ENCODE measurements at places on chromosomes 4 and X.

GRCh38 chr4:35520059-35520458, 724.3 kb downstream of the ARAP2 start:
- DNase-seq = peak; percentile 49

DNA sequence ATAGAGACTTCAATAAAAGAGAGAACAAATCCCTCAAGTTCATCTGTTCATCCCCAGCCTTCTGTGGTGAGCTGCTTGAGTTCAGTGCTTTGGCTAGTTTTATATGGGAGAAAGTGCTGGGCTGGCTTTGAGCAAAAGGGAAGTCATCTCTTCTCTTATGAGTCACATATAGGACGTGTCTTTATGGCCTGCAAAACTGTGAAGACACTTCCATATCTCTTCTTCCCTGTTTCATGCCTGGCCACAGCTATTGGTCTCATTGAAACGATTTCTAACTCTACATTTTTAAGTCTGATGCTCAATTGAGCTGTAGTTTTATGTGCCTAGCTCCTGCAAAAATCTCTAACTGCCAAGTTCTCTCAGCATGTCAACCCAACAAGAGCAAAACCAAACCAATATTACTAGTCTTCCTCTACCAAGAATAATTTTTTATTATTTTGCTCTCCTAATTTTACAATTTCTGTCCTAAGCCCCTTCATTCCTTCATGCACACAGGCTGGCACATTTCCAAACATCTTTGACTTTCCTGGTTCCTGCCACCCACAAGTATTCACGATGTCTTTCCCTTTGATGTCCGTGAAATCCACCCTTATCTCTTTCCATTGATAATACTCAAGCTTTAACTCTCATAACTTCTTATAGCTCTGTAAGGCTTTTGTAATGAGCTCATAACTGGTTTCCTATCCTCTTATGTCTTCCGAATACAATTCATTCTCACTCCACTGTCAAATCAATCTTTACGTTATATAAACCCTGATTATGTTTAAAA, 165.3 kb downstream of the BTC start:
- DNase-seq = no peak

DNA sequence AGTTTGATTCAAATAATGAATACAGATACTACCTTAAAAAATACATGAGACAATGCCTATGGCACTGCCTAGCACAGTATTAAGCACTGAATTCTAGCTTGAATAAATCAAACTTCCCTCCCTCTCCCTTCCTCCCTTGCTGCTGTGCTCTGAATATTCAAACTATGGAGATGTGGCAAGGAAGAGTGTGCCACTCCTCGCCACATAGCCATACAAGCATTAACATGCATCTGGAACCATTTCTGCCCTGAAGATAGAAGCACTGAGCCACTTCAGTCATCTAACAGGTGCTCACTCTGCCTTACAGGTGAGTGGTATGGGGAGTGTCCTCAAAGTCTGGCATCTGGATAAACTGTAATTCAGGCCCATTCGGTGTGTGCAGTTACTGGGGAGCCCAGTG, 276.9 kb downstream of the ARHGAP24 start:
- no peak for DNase-seq

DNA sequence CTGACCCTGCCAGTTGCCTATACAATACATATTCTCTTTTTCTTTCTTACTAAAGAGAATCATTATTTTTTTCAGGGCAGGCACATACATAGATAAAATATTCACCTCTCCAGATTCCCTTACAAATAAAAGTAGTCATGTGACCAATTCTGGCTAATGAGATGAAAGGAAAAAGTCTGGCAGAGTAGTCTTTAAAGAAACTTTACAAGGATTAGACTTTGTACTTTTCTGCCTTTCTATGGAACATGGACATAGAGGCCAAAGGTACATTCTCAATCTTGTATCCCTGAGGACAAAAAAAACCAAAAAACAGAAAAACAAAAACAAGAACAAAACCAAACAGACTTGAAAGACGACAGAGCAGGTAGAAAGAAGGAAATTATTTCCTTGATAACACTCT, 75.6 kb downstream of the DCK start:
- no peak for DNase-seq

- no peak for DNase-seq
Measured at GRCh38 chr4:183074288-183074990, 24.6 kb upstream of the WWC2 start.

- DNase-seq = no peak
Measured at GRCh38 chr4:158787709-158788475, 19.1 kb downstream of the FNIP2 start.

GRCh38 chr4:112633477-112634235, 3.1 kb downstream of the ZGRF1 start:
- DNase-seq = peak; percentile 3

GRCh38 chrX:69323786-69324720, 158.8 kb upstream of the PJA1 start:
- DNase-seq = no peak

DNA sequence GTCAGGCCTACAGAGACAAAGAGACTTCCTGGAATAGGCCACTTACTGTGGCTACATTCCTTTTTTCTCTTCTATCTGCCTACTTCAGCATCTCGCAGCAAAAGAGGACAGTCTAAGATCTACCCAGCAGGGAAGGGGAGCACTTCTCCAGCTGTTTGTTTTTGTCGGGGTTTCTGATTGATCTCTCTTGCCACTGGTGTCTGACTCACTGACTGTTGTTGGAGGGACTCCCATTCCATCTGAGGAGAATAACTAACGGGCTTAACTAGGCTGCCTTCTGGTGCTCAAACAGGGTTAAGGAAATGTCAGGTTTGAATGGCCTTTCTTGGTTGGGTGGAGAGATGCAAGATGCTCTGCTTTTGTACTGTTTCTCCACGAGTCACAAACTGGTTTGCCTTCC, 100.2 kb upstream of the TMEM164 start:
- no peak for DNase-seq

DNA sequence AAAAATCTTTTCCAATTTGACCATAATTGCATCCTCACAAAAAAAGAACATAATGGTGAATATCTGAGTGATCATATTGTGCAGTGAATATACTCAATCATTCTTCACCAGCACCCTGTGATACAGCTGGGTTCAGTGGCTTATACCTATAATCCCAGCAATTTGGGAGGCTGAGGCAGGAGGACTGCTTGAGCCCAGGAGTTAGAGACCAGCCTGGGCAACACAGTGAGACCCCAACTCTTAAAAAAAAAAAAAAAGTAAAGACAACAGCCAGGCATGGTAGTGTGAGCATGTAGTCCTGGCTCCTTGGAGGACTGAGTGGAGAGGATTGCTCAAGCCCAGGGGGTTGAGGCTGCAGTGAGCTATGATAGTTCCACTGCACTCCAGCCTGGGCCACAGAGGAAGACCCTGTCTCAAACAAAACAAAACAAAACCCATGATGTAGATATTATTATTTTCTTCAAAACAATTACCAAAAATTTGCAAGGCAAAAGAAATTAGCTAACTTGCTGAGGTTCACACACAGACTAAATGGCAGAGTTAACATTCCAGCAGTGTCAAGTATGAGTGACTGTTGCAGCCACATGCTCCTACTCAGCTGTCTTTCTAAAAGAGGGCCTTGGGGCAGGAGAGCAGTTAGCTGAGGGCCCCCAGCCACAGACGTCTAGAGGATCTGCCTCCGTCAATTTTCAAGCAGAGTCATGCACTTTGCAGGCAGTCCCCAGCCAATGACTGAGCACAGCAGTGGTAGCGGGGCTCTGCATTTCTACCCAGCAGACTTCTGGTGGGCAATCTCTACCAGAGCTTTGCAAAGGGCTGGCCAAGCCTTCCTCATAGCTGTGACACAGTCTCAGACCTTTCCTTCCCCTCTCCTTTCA, 33.4 kb downstream of the ADGRA3 start:
- DNase-seq = no peak

DNA sequence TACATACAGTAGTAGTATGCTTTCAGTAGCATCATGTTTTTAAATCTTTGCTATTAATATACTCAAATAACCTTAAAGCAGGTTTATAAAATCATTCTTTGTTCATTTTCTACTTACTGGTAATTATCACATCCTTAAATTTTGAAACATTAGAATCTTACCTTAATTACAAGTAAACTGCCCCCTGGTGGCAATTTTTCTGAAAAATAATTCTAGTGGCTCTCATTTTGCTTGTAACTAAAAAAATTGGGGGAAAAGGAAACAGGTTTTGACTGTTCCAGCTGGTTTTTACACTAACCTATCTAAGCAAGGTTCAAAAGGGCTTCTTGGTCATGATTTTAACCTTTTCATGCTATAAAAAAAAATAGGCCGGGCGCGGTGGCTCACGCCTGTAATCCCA, 18.5 kb upstream of the DCAF4L1 start:
- peak; percentile 35 for DNase-seq

GRCh38 chr4:188942606-188943005, 803.4 kb downstream of the TRIML1 start:
- no peak for DNase-seq

- DNase-seq = no peak
Measured at GRCh38 chr4:25658357-25658771, 2.7 kb downstream of the SLC34A2 start.

GRCh38 chr4:5812506-5813229, 80.2 kb downstream of the CRMP1 start:
- peak; percentile 63 for DNase-seq

DNA sequence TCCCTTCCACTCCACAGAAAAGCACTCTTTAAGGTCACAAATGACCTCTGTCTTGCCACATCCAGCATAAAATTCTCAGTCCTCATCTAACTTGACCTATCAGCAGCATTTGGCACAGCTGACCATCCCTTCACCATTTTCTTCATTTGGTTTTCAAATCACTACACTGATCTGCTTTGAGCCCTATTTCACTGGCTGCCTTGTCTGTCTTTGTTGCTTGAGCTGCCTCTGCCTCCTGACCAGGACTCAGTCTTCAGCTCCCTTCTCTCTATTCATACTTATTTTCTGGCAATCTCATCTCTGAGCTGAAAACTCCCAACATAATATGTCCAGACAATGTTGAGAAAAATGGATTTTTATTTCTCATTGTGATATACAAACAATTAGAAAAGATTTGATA, 27.7 kb upstream of the PDE5A start:
- DNase-seq = no peak

GRCh38 chrX:39484159-39485068, 613.3 kb downstream of the BCOR start:
- peak; percentile 34 for DNase-seq

GRCh38 chr4:74635074-74635473, 159.2 kb downstream of the BTC start:
- DNase-seq = no peak

DNA sequence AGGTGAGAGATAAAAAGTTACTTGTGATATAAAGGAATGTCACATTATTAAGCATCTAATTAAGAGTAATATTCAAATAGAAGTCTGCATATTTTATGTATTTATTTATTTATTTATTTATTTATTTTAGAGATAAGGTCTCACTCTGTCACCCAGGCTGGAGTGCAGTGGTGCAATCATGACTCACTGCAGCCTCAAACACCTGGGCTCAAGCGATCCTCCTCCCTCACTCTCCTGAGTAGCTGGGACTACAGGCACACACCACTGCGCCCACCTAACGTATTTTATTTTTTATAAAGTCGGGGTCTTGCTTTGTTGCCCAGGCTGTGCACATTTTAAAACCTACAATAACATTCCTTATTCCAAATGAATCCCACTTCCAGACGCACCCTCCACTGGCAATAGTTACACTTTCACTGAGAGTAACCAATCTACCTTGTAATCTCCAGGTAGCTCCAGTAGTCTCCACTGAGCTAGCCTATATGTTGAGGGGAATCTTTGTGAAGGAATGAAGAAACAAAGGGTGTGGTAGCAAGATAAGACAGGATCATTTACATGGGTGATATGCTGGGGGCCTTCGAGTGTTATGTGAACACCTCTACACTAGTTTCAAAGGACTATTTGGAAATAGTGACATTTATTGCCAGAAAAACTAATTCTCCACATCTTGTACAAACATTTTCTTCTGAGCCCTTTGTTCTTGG, 11.9 kb downstream of the SH3D19 start:
- no peak for DNase-seq

GRCh38 chr4:158850800-158851644, 82.2 kb downstream of the FNIP2 start:
- DNase-seq = no peak

DNA sequence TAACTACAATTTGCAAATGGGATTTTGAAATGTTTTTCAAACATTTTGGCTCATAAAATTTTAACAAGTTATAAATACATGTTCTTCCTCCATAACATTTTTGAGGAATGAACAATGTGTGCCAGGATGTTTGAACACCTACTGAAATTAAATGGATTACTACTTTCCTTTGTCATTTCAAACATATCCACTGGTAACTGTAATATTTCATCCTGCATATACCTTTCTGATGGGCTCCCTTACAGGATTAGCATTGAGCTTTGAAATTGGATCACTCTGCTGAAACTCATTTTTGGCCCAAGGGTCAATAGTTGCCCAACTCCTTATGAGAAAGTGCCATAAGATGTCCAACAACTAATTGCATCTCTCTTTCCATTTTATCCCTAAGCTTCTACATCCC, 17.6 kb downstream of the GRPR start:
- DNase-seq = no peak

DNA sequence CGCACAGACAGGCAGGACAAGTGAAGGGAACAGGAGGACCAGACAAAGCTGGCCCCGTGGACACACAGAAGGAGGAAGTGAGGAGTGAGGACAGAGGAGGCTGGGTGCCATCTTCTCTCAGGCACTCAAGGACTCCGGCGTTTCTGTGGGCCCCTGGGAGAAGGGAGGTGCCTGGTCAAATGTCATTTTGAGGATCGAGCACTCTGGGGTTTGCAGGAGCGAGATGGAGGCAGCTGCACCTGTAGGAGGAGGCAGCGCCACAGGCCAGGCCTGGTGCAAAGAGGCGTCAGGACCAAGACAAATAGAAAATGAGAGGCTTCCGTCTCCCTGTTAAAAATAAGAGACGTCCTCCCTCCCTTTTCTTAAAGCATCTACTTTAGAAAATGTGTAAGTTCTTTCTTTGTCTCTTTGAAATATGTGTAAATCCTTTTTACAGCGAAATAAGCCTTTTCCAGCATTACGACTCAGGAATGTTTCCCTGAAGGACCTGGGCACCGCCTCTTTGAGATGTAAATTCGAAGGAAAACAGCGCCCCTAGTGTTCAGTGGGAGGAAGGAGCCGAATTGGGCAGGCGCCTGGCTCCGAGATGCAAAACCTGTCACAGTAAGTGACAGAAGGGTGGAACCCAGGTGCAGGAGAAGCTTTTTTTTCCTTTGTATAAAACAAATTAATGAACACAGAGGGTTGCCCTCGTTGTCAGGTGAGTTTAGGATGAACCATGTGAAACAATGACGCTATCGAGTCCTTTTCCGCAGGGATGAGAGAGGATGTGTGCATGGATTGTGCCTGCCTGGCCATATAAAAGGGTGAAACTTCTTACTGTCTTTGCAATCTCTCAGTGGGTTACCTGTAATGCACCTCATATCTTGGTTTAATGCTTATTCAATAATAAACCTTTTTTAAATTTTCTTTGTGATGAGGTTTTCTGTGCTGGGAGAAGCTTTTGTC, 1.4 kb upstream of the C4orf50 start:
- DNase-seq = peak; percentile 61

DNA sequence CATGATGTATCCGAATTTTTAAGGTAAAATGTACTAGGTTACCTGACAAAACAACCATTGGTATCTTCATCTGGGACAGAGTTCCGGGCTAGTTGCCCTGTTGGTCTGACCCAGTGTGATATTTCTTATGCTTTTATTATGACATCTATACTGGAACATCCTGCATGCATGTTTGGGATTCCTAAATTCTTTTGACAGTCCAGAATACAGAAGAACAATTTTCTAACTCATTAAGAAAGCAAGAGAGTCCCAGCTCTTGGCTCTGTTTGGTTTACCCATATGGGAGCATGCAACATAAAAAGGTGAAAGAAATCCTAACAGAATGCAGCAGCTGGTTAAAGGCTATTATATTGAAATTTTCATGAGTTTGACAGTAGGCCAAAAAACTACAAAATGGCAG, 247.7 kb upstream of the FTHL17 start:
- no peak for DNase-seq

GRCh38 chrX:9278475-9279233, 186.2 kb upstream of the TBL1X start:
- no peak for DNase-seq
